ENCODE measurements at places on chromosomes 6 and 20. TPM values are rescaled to one million over a fixed set of nuclear protein-coding genes. Genes with fewer than 3 reads are reported as not detected.

DNA sequence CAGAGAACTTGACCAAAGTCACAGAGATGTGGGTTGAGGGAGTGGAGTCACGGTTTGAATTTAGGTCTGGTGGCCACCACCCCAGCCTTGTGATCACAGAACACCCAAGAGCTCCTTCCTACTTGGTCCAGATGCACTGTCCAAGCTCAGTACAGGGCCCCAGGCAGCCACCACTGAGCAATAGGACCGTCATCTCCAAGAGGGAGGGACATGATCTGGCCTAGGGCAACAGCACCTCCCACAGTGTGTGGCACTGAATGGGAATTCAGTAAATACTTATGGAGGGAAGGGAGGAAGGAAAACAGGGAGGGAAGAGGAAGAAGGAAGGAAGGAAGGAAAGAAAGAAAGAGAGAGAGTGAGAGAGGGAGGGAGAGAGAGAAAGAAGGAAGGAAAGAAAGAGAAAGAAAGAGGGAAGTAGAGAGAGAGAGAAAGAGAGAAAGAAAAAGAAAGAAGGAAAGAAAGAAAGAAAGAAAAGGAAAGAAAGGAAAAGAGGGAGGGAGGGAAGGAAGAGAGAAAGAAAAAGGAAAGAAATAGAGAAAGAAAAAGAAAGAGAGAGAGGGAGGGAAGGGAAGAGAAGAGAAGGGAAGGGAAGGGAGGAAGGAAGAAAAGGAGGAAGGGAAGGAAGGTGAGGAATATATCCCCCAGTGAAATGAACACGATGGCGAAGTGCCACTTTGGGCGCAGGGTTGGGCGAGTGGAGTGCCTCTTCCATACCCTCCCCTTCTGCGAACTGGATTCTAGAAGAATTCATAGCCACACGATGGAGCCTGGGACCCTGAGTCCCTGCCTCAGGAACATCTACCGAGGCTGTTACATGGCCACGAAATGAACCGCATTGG, 243.7 kb downstream of the TFAP2C start:
- DNase-seq = no peak

- DNase-seq = peak; percentile 41
Measured at GRCh38 chr6:3749067-3749841, 2.3 kb downstream of the PXDC1 start.

The TREML1 gene
- not detected for polyA plus RNA-seq

GRCh38 chr6:117384659-117385058, 41.1 kb downstream of the ROS1 start:
- no peak for DNase-seq

DNA sequence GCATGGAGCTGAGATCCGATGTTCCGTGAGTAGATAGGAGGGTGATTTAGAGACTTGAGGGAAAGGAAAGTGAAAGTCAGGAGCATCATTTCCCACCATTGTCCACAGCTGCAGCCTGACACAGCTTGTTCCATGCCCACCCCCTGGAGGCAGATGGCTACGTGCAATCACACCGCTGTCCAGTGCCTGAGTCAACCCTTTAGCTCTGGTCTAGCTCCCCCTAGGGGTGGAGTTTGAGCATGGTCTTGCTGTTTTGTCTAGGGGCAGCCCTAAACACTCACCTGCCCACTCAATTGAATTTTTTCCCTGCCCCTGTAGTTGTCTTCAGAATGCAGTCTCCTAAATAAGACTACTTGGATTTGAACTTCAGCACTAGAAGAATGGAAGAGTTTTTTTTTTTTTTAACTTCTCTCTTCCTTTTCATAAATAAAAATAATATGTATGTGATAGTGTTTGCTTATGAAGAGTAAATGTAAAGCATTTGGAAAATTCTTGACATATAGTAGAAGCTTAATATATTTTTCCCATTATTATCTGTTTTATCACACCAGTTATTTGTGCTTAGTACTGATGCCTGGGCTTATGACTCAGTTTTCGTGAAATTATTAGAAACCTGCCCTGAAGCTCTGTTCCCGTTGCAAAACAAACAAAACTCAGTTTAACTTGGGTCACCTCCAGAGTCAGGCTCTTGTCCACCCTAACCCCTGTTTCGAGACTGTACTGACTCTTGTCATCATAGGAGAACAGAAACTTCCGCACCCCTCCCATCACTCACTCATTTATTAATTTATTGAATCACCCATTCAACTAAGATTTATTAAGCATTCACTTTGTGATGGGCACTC, 814.8 kb downstream of the MAFB start:
- peak; percentile 96 for DNase-seq

GRCh38 chr20:8809107-8809953, 259.6 kb upstream of the PLCB4 start:
- DNase-seq = peak; percentile 5

GRCh38 chr6:170093658-170094596, 197.0 kb downstream of the DLL1 start:
- no peak for DNase-seq

DNA sequence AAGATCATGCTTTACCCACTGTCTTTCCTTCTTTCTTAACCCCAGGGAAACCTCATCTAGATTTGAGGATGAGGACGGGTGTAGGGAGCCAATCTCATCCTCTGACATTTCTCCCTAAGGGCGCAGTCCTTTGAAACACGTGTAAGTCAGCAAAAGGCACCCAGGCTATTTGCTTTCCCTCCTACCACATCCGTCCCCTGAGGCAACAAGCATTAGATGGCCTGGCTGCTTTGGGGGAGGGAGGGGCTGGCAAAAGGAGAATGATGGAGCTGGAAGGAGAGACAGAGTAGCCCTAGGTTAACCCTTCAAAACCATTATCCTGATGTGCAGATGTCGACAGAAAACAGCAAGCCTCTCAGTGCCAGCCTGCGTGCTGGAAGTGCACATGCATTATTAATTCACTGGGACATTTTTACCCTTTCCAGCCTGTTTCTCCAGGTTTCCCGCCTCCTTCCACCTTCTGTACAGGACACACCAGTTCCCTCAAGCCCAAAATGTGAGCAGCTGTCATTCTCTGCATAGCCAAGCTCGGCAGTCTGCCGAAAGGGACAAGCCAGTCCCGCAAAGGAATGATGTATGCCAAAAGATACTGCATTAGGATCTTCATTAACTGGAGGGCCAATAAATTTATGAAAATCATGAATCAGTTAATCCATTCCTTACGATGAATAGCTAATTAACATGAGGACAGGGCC, 547.2 kb downstream of the CD83 start:
- DNase-seq = peak; percentile 53

The SAMD10 gene
- polyA plus RNA-seq = 2.1 TPM

DNA sequence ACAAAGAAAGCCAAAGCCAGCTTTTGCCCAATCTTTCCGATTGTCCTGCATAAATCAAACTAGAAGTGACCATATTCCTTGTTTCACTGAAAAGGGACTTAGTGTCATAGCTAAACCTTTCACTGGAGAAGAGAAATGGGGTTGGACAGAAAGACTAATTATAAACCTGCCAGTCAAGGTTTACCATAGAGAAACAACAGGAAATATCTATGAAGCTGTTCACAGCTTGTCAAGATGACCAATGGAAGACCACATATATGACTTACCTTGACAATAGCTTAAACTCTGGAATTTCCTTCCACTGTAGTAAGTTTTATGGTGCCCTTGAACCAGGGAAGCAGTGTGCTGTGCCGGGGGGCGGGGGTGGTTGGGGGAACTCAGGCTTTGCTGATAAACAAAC, 107.7 kb upstream of the PHACTR1 start:
- no peak for DNase-seq

- no peak for DNase-seq
Measured at GRCh38 chr20:4681991-4682401, 39.7 kb upstream of the PRND start.

DNA sequence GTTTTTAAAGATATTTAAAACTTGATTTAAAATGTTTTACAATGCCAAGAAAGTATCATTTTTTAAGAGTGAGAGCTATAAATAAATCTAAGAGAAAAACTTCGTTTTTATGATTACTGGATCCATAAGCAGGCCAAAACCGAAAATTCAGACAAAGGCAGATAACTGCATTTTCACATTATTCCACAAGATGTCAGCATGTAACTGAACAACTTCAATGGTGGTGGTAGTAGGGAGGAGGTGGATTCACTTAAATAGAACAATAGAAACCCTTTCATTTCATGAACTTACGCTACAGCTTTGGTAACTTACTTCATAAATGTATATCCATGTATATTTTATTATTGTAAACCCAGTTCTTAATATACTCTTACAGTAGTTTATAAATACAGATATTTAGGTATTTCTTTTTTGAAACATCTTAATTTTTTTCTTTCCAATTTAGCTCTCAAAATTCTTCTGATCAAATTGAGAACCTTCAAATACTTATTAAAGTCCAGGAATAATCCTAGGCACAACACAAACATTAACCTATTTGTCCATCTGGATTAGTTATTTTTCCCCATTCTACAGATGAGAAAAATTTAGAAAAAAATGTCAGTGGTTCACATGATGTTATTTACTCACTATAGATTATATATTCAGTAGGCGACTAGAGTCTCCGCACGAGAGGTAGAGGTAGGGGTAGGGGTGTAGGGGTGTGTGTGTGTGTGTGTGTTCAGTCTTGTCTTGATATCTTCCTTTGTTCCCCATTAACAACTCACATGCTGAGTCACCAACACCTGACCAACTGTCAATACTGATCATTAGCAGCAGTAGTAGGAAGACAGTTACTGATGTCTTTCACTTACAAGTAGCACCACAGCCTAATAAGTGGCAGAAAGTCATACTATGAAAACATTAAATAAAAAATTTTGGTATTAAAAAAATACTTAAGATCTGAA, 111.5 kb downstream of the ARHGAP18 start:
- DNase-seq = peak; percentile 80

The TMEM217 gene
- polyA plus RNA-seq = 0.77 TPM

The CALHM4 gene
- not detected for polyA plus RNA-seq

Data from GM23338 (cell line).